ENCODE measurements at places on chromosomes 16 and 17.

GRCh38 chr17:81465910-81466309 lies 46.7 kb downstream of the ACTG1 start:
- DNase-seq = no peak

DNA sequence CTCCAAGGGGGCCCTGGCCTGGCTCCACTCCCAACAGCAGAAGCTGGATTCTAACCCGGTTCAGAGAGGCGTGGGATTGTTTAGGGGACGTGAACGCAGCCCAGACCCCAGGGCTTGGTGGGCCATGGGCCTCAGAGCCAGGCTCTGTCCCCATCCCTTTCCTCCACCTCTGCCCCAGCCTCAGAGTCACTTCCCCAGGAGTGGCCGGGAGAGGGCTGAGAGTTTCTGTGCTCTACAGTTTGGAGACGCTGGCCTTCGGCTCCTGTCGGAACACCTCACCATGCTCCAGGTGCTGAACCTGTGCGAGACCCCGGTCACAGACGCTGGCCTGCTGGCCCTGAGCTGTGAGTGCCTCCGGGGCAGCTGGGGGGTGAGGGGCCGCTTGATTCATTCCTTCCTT lies 73.8 kb upstream of the PLCG2 start:
- DNase-seq = no peak

DNA sequence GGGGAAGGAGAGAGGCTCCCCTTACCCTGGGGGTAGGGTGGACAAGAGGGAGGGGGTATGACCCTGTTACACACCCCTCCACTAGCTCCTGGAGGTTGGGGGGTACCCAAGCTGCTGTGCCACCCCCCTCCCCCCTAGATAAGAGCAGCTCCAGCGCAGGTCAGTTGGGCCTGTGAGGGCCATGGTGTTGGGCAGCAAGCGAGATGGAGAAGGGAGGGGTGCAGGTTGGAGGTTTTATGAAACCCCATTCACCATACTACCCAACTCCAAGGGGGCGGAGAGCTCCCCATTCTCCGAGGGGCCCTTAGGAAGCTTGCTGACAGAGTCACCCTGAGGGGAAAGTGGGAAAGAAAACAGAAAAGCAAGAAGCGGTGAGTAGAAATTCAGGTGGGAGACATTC lies 1.7 kb upstream of the SOX15 start:
- DNase-seq = no peak

GRCh38 chr17:44006272-44006597 lies 1.8 kb downstream of the NAGS start:
- DNase-seq = no peak

DNA sequence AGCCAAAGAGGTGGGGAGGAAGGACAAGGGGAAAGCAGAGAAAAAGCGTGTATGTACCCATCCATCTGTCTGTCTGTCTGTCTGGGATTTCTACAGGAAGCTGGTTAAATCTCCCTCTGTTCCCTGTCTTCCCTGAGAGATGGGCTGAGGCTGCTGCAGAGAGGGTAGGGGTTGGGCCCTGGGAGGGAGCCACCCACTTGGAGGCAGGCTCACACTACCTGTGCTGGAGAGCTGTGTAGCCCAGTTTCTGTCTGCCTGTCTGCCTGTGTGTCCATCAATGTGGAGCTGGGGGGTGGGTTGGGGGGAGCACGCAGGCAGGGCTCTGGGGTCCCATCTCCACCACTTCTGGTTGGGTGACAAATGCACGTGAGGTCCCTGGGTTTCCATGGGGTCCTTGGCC lies 18.6 kb upstream of the C17orf113 start:
- DNase-seq = no peak

DNA sequence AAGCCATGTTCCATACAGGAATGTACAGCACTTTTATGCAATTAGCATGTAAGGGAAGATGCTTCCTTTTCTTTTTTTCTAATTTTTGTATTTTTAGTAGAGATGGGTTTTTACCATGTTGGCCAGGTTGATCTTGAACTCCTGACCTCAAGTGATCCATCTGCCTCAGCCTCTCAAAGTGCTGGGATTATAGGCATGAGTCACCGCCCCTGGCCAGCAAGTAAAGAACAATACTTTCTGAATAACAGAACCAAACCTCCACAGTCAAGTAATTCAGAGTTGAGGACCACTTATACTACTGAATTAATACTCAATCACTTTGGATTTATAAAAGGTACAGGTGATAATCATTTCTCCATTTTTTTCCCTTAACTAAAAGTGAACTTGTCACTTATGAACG lies 13.0 kb downstream of the C16orf87 start:
- DNase-seq = no peak

DNA sequence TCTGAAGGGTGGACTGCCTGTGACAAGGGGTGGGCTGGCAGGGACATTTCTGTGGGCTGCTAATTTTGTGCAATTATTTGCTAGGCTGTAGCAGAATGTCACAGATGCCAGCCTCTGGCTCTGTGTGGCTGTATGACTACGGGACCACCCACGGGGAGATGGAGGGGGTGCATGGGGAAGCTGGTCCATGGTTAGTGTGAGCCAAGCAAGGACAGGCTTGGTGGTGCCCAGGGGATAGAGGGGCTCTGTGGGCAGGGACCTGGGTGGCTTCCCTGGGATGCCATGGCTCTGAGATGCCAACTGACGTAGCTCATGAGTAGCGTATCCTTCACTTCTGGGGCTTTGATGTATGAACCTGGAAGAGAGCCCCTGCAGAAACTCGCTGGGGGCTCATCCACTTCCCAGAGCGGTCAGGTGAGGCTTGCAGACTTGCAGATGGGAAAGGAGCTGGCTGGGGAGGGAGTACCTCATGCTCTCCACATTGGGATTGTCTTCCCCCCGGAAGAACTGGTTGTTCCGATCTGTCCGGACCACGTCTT lies 87.2 kb downstream of the TBC1D16 start:
- no peak for DNase-seq

DNA sequence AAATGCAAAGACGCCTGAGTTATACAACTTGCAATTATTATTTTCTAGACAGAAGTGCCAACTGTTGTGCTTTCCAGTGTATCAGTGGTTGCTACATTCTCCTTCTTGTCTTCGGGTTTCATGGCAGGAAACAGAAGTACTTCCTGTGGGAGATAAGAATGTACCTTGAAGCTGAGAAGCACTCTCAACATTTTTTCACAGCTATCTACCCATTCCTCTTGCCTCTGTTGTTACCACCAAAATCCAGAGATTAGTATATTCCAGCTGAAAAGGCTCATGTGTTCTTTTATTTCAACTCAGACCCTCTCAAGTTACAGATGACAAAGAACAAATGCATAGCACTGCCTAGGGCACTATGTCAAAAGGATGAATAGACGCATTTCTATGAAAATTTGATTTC lies 4.8 kb upstream of the ADAT1 start:
- no peak for DNase-seq

- DNase-seq = no peak
Observed at GRCh38 chr16:48310908-48311641, 63.7 kb upstream of the ABCC11 start.

GRCh38 chr17:42677921-42678781 lies 1.4 kb upstream of the PLEKHH3 start:
- DNase-seq = no peak
